Aorta (tissue), 5 donors: ENCODE measurements at places on chromosomes 13 and 19. TPM values are rescaled to one million over a fixed set of nuclear protein-coding genes. Genes with fewer than 3 reads are reported as not detected.

Gene HNRNPA1L2
- 14.4 TPM for polyA plus RNA-seq

Gene ENOX1
- not detected for polyA plus RNA-seq

Gene OVOL3
- polyA plus RNA-seq = not detected

Gene CNMD
- polyA plus RNA-seq = not detected

Gene RGL3
- 14.5 TPM for polyA plus RNA-seq

Gene ELSPBP1
- polyA plus RNA-seq = 0.74 TPM

Gene ZNF100
- polyA plus RNA-seq = 1.4 TPM

Gene ASPDH
- polyA plus RNA-seq = 1.9 TPM

Gene SYNE4
- 2.3 TPM for polyA plus RNA-seq

Gene CEACAM16
- polyA plus RNA-seq = not detected

Gene ZNF132
- polyA plus RNA-seq = 0.38 TPM

Gene POU4F1
- polyA plus RNA-seq = 2.3 TPM

Gene PABPC3
- polyA plus RNA-seq = 0.15 TPM

Gene IL17D
- polyA plus RNA-seq = 2.9 TPM

Gene SHC2
- polyA plus RNA-seq = 7.3 TPM

Gene TUBA3C
- polyA plus RNA-seq = not detected

Gene B3GNT8
- polyA plus RNA-seq = 7.4 TPM

Gene ATP8B3
- 0.63 TPM for polyA plus RNA-seq
